ENCODE measurements at places on chromosomes 6 and 20.

DNA sequence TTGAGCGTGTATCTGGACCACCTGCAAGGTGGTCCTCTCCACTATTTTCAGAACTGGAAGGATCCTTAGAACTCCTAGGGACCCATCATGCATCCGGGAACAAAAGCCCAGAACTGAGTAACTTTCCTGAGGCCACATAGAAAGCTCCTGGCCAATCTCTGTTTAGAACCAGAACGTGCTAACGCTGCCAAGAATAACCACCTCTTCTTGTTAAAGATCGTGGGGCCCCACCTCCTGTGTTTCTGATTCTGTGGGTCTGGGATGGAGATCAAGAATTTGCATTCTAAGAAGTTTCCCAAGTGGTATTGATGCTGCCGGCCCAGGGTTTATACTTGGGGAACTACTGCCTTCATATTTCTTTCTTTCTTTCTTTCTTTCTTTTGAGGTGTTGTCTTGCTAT lies 13.3 kb downstream of the CD40 start:
- no peak for DNase-seq

GRCh38 chr6:117280922-117281321 lies 15.6 kb downstream of the VGLL2 start:
- DNase-seq = no peak

DNA sequence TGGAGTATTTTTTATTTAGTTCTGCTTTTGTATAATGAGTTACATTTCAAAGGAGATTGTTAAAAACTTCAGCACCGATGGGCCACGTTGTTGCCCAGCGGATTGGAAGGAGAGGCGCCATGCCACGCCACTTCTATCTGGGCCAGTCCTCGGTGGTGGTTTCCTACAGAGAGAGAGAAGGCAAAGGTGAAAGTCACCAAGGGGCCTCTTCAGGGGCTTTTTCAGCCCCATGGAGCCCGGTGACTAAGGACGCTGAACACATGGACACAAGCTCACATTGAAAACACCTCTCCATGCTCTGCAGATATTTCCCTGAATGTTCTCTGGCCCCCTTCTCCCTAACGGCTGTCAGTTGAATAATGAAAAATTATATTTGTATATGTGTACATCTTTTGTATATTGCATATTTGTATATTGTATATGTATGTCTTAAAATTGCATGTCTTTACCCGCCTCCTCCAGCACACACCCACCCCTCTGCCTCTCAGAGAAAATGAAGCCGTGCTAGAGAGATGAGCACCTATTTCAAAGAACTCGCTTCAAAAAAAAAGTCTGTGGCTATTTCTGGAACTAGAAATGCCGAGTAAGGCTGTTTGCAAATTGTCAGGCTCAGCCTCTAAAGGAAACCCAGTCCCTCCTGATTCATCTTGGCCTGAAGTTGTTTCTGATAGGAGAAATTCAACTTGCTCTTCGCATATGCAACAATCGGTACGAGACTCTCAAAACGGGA lies 91.9 kb upstream of the CDH4 start:
- no peak for DNase-seq

DNA sequence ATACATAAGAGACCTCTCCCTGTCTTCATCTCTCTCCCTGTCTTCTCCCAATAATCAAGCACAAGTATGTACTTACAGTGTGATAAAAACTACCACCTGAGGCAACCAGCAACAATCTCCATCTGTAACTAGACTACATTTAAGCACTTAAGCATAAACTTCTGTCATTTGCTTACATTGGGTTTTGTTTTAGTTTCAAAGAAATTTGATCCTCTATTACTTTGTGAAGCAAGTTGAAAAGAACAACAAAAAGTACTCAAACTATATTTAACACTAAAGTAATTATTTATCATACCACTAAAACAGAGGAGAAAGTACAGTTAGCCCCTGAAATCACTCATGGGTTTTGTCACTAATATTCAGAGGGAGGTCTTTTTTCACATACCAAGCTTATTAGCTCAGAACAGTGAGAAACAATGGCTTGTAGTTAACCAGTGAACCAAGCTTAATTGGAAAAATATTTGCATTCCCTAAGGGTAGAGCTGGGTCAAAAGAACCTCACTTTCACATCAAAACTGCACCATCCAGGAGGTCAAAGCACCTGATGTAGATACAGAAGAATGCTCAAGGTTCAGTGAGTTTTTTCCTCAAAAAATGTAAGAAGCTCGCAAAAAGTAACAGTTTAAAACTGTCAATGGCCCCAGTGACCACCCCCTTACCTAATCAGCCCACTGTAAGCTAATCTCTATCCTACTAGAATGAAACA lies 34.1 kb downstream of the DCDC2 start:
- DNase-seq = peak; percentile 92

GRCh38 chr20:36885356-36885755 lies 9.4 kb downstream of the TLDC2 start:
- no peak for DNase-seq

- peak; percentile 49 for DNase-seq
Measured at GRCh38 chr20:35146299-35146919, 727 bp downstream of the EDEM2 start.

- DNase-seq = no peak
Measured at GRCh38 chr20:51899674-51900073, 97.4 kb upstream of the SALL4 start.

- DNase-seq = peak; percentile 64
Measured at GRCh38 chr6:136640132-136640915, 90.1 kb upstream of the MAP7 start.

DNA sequence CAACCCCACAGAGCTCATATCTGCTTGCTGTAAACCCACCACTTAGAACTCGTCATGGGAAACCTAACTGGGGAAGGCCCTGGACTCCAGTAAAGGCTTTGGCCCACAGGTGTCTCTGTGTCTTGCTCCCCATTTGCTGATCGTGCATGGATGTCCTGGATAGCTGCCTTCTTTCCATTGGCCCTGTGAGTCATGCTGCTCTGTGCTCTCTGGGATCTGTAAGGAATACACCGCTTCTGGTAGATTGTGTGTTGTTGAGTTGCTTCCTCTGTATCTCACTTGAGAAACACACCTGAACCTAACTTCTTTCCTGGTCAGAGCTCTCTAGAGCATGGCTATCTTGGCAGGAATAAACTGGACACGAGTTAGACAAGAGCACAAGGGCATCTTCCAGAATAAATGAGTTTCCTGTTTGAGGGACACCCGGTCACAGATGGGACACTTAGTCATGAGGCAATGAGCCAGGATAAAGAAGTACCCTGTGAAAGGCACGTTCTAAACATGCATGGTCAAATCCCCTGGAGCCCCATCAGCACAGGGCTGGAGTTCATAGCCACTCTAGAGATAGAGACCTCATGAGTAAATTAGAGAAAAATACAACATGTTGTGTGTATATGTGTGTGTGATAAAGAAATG lies 99.6 kb upstream of the TMEM170B start:
- peak; percentile 64 for DNase-seq

GRCh38 chr6:145068577-145068976 lies 666.7 kb downstream of the EPM2A start:
- no peak for DNase-seq

- DNase-seq = no peak
Measured at GRCh38 chr6:79372757-79373156, 138.3 kb upstream of the HMGN3 start.

DNA sequence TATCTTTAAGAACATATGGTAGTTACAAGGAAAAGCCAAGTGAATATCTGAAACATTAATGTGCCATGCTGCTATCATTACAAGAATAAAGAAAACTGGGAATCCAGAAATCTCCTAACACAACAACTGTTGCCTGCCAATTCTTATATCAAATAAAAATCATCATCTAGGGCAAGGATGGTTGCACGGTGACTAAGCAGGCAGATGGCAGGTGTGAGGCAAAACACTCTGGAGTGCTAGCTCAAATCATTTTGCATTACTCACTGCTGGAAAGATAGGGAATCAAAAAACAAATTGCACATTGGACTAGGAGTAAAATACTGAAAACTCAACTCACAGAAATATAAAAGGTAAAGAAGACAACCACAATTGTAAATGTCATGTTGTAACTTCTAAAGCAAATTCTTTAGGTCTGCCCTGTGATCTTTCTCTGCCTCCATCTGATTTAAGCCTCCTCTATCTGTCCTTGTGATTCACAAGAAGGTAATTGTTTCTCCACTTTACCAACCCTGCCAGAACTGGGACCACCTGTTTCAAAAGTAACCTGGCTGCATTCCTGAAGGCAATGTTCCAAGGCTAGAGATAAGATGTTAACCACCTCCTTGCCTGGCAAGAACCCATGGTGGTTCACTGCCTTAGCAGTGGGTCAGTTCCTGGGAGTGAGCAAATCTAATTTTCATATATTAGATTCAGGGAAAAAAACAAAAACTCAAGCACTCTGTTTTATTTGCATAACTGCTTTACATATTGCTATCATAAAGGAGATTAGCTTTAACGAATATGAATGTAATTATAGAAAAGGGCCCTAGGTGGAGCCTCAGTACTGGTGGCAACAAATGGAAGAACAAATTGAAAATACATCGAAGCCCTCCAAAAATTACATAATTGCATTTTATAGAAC lies 33.1 kb upstream of the LCA5 start:
- DNase-seq = peak; percentile 76
